ENCODE measurements at places on chromosomes 7 and 10. TPM values are rescaled to one million over a fixed set of nuclear protein-coding genes. Genes with fewer than 3 reads are reported as not detected.

Gene GPR22
- not detected for total RNA-seq

GRCh38 chr10:19449860-19450259 is 366.4 kb upstream of the PLXDC2 start:
- no peak for DNase-seq

- no peak for DNase-seq
Measured at GRCh38 chr7:159036916-159037605, 107.6 kb downstream of the VIPR2 start.

Gene EFCAB10
- not detected for total RNA-seq

GRCh38 chr10:101902820-101903145 is 59.2 kb upstream of the KCNIP2 start:
- no peak for DNase-seq

- DNase-seq, result no peak
Measured at GRCh38 chr7:135789956-135790355, 41.3 kb upstream of the FAM180A start.

Gene TET1
- 2.0 TPM for total RNA-seq

Gene SH3PXD2A
- total RNA-seq, result 1.2 TPM

DNA sequence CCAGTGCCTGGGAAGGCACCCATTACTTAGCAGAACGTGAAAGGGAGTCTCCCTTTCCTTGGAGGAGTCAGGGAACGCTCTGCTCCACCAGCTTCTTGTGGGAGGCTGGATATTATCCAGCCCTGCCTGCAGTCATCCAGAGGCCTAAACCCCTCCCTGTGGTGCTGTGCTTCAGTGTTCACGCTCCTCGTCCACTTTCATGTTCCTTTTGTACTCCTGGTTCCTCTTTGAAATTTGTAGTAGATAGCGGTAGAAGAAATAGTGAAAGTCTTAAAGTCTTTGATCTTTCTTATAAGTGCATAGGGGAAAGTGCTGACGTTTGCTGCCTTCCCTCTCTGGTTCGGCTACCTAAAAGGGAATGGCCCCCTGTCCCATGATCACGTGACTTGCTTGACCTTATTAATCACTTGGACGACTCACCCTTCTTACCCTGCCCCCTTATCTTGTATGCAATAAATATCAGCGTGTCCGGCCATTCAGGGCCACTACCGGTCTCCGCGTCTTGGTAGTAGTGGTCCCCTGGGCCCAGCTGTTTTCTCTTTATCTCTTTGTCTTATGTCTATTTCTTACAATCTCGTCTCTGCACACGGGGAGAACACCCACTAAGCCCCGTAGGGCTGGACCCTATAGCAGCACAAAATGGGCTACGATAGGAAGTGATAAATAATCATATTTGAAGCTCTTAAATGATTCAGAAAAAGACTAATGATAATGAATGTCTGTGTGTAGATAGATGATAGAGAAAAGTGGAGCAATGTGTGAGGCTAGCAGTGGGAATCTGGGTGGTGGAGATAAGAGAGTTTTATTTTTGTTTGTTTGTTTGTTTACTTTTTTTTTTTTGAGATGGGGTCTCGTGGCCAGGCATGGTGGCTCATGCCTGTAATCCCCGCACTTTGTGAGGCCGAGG is 5.8 kb upstream of the ESYT2 start:
- DNase-seq, result no peak

GRCh38 chr10:12687996-12688395 is 313.5 kb downstream of the CCDC3 start:
- DNase-seq, result no peak

- no peak for DNase-seq
Measured at GRCh38 chr10:6002809-6003510, 25.6 kb upstream of the IL15RA start.

- peak; percentile 40 for DNase-seq
Measured at GRCh38 chr7:131108212-131108940, 219.3 kb upstream of the MKLN1 start.

Gene PLXNA4
- 0.19 TPM for total RNA-seq

Gene NRG3
- total RNA-seq, result not detected

GRCh38 chr10:70472799-70473454 is 5.6 kb upstream of the PALD1 start:
- no peak for DNase-seq

Gene TWIST1
- total RNA-seq, result 29.1 TPM

GRCh38 chr10:112724404-112724991 is 225.5 kb upstream of the TCF7L2 start:
- DNase-seq, result no peak

- peak; percentile 56 for DNase-seq
Measured at GRCh38 chr7:14691597-14692203, 210.9 kb downstream of the DGKB start.

Gene ARHGAP22
- total RNA-seq, result 2.1 TPM

- no peak for DNase-seq
Measured at GRCh38 chr10:12489357-12489756, 140.0 kb downstream of the CAMK1D start.

- DNase-seq, result no peak
Measured at GRCh38 chr7:55101359-55101758, 82.5 kb downstream of the EGFR start.

Gene FAM241B
- total RNA-seq, result 3.3 TPM

DNA sequence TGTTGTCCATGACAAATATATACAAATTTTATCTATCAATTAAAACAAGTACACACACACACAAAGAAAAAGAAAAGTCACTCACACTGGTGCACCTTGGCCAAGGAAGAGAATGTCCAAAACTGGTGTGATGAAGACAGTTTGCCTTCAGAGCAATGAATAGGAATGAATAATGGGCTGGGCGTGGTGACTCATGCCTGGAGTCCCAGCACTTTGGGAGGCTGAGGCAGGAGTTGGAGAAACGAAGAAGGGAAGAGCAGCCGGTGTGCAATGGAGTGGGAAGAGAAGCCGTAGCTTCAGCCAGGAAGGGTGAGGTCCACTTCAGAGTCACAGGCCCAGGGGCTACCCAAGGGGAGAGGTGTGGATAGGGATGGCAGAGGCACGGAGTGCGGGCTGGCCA is 253.6 kb downstream of the CCSER2 start:
- no peak for DNase-seq

GRCh38 chr10:114520453-114520852 is 116.2 kb upstream of the AFAP1L2 start:
- DNase-seq, result peak; percentile 19

Gene RNF148
- total RNA-seq, result 0.86 TPM

Gene SYT15B
- 2.7 TPM for total RNA-seq

Gene STEAP1B
- 1.1 TPM for total RNA-seq

- no peak for DNase-seq
Measured at GRCh38 chr7:44394636-44395035, 69.2 kb upstream of the CAMK2B start.

GRCh38 chr7:121202125-121202524 is 126.7 kb upstream of the WNT16 start:
- no peak for DNase-seq

DNA sequence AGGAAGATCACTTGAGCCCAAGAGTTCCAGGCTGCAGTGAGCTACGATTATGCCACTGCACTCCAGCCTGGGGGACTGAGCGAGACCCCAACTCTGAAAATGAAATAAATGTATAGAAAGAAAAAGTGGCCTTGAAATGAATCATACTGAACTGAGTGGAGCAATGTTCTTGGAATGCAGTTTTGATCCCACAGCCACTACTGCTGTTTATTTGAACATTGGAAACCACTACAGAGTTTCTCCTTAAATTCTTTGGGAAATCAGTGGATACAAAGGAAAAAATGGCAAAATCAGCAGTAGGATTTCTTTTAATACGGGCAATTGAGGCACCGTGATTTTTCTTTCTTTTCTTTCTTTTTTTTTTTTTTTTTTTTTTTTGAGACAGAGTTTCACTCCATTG is 637.4 kb downstream of the GALNT17 start:
- no peak for DNase-seq

GRCh38 chr7:49692516-49692915 is 80.9 kb upstream of the VWC2 start:
- peak; percentile 59 for DNase-seq

GRCh38 chr7:96952974-96953391 is 52.4 kb upstream of the DLX6 start:
- DNase-seq, result no peak

Gene LIPN
- not detected for total RNA-seq

- no peak for DNase-seq
Measured at GRCh38 chr7:129412501-129412900, 21.7 kb upstream of the STRIP2 start.

DNA sequence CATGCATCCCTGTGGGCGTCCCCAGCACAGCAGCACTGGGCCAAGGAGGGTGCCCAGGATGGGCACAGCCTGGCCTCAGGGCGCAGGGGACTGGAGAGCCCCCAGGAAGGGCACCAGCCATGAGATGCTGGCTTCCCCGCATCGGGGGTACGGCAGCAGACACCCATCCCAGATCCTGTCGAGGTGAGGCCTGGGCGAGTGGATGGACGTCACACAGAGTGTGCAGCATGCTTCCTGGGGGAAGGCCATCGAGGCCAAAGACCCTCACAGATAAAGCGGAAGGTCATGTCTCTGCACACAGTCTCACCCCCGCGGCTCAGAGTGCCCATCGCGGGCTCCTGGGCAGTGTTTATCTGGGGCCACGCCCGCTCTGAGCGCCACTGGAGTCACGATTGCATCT is 18.8 kb downstream of the ADGRA1 start:
- no peak for DNase-seq

Gene CEP55
- 69.9 TPM for total RNA-seq

Gene OR2A25
- not detected for total RNA-seq

GRCh38 chr10:78742730-78743615 is 325.8 kb upstream of the ZMIZ1 start:
- DNase-seq, result no peak

Gene TUBB8
- total RNA-seq, result not detected

DNA sequence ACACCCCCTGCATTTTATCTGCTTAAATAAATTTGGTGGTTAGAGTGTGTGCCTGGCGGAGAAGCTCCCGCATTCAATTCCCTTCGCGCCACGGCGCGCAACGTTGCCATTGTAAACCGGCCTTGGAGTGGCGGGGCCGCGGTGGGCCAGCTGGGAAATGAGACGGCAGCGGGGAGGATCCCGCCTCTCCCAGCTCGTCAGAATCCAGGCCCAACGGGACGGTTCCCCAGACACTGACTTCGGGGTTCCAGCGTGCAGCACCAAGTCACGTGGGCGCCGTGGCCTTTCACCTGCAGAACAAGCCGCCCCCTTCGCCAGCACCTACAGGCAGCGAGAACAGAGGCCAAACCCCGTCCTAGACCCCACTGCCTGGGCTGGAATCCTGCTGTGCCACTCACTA is 103.4 kb downstream of the GRID1 start:
- DNase-seq, result no peak

Gene EPHB6
- 0.35 TPM for total RNA-seq

Gene CDC14C
- total RNA-seq, result 0.06 TPM

Gene LIPF
- total RNA-seq, result not detected

DNA sequence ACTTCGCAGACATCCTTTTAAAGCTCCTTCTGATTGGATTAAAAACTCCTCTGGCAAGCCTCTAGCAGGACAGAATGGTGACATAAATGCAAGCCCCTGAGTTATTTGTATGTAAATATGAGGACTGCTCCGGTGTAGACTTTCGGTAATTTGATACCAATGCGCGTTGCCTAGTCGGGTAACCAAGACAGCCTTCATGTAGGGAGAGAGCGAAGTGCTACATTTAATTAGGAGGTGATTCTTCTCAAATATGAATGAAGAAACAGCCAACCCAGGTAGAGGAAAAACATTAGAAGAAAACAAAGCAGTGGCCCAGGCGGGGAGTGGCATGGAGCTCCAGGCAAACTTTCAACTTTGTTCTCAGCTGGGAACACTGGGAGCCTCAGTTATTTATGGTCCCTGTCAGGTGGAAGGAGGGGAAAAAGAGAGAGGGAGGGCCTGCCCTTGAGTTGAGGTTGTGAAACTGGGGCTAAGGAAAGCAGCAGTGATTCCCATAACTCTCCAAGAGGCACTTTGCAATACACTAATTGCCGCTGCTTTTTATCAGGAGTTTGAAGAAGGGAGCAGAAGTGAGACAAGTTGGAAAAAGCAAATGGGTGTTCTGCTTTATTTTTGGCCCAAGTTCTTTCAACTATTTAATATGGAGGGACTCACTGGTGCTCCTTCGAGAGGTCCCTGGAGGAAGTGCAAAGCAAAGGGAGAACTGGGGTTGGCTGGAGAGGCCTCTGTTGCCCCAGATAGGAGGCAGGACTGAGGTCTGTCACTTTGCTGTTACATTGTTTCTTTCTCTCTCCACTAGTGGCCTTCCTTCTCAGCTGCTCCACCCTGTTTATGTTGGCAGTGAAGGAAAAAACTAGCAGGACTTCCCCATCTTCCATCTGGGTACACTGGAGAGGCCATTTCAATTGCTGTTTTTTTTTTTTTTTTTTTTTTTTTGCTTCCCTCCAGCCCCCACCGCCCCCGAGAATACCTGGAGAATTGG is 234.6 kb upstream of the CCDC6 start:
- peak; percentile 26 for DNase-seq

- DNase-seq, result peak; percentile 75
Measured at GRCh38 chr10:13712837-13713581, 126.2 kb downstream of the PRPF18 start.

GRCh38 chr10:86803156-86803555 is 46.7 kb downstream of the BMPR1A start:
- DNase-seq, result no peak

- no peak for DNase-seq
Measured at GRCh38 chr7:150879345-150879744, 27.0 kb downstream of the AOC1 start.

DNA sequence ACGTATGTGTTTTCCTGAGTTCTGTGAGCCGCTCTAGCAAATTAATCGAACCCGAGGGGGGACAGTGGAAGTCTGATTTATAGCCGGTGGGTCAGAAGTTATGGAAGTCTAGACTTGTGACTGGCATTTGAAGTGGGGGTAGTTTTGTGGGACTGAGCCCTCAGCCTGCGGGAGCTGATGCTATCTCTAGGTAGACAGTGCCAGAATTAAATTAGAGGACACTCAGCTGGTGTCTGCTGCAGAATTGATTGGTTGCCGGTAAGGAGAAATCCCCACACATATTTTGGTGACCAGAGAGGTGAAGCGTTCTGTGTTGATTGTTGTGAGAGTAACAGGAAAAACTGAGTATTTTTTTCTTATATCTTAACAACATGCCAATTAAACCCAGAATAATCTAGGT is 143.8 kb upstream of the ADCY1 start:
- DNase-seq, result no peak
